Stimulated activated CD4-positive, alpha-beta T cell treated with anti-CD3 and anti-CD28 coated beads, Interleukin-2, amount 100 ng/mL, for 24 hours (primary cell): ENCODE measurements at places on chromosomes 13 and 19.

- DNase-seq = no peak
These were observed 17.3 kb upstream of the MYDGF start for GRCh38 chr19:4687396-4687795.

DNA sequence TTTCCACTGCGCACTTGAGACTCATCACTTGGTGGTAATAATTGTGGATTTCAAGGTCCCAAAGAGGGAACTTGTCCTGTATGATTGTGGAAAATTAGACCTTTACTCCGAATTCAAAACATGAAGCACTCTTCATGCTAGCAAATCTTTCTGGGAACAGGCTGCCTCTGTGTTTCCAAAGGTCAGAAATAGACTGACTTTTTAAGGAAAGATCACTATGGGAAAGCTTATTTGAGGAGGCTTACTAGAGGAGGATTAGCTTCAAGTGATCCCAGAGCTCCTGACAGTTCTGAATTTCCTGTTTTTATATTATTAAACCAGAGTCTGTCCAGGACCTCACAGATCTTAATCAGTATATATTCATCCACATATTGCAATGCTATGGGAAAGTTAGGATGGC, 5.5 kb downstream of the WDFY2 start:
- no peak for DNase-seq

- no peak for DNase-seq
These were observed 11.9 kb upstream of the GGACT start for GRCh38 chr13:100600461-100600860.

GRCh38 chr13:98192008-98192407, 14.9 kb upstream of the RNF113B start:
- no peak for DNase-seq

DNA sequence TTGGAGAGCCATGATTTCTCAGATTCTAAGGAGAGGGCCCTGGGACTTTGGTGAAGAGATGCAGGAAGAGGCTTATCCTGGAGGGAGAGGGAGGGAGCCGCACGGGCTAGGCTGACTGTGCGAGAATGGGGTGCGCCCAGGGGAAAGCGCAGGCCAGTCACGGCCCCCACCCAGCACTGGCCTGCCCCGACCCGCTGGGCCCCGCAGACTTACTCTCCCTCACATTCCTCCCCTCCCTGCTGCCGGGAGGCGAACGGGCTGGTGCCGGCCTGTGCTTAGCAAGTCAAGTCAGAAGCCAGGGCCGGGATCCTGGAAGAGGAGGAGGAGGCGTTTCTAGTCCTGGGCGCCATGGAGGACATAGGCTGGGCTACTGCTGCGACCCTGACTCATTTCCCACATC, 120.0 kb downstream of the CRYL1 start:
- no peak for DNase-seq
